ENCODE measurements at places on chromosomes 1 and 21. TPM values are rescaled to one million over a fixed set of nuclear protein-coding genes. Genes with fewer than 3 reads are reported as not detected.

The TLCD4 gene
- total RNA-seq = 2.0 TPM

The TCHH gene
- not detected for total RNA-seq

The ADAMTS4 gene
- total RNA-seq = 1.3 TPM

The MAEL gene
- 0.69 TPM for total RNA-seq

The GJA9 gene
- not detected for total RNA-seq

The TMCC2 gene
- 2.4 TPM for total RNA-seq

The AADACL4 gene
- not detected for total RNA-seq

Measured in uterus (tissue), 4 donors.